ENCODE measurements at places on chromosomes 4 and X.
A peak's percentile ranks its signal among the peaks of the same experiment; 100 is the strongest.

DNA sequence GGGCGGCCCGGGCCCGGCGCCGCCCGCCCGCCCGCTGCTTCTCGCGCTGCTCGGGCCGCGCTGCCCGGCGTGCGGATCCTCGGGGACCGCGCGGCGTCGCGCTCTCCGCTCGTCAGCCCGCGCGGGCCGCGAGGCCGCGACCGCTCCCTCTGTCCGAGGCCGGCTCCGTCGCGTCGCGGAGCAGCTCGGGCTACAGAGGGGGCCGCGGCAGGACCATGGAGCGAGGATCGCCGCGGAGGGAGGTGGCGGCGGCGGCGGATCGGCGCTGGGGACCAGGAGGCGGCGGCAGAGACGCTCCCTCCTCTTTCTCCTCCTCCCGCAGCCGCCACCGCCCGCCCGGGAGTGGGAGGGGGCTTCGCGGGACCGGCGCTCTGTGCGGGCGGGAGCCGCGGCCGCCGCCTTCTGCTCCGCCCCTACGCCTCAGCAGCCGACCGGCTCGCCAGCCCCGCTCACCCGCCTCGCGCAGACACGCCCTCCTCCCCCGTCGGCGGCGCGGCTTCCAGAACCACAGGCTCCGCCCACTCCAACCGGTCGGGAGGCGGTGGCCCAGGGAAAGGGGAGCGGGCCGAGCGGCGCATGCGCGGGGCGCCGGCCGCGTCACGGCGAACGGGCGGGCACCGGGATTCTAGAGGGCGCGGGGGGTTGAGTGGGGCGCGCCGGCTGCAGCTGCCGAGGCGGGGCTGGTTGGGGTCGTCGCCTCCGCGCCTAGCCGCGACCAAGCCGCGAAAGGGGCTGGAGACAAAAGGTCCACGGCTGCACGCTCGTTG is at the start of gene CASK:
TSS of gene CASK (minus strand) at position 344 of the 767 bp plus-strand sequence. CDS start 566 bp downstream, outside the sequence.
- DNase-seq: peak; percentile 96

DNA sequence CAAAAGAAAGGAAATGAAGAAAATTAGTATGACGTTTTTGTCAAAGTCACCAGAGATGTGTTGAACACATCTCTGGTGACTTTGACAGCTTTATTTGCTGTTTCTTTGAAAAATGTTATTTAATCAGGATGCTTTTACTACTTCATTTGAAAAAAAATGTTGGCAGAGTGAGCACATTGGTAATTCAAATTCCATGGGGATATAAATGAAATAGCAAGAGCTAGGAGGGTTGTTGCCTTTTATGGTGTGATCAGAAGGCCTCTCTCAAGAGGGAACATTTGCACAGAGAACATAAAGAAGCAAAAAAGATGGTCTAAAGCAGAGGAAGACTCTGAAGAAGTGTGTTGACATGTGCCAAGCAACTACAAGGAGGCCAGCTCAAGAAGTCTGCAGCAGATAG is 46.6 kb upstream of the CXCL8 start:
- no peak for DNase-seq

GRCh38 chr4:118911238-118911703 is 22.6 kb downstream of the SYNPO2 start:
- DNase-seq: no peak

DNA sequence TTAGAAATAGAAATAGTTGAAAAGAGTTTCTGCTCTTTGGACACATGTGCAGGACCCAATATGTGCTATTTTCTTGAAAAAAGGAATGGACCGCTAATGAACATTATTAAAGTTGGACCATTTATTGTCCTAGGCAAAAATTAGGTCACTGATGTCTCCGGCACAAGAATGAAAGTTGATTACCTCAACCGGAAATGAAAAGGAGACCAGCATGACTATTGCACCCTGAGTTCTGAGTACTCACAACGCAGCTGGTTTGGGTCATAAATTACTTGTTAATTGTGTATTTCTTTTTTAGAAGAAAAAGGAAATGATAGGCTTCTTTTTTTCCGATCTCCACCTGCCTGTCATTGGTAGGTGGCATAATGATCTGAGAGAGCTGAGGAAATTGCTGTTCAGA is 232.7 kb downstream of the ARHGAP24 start:
- no peak for DNase-seq

DNA sequence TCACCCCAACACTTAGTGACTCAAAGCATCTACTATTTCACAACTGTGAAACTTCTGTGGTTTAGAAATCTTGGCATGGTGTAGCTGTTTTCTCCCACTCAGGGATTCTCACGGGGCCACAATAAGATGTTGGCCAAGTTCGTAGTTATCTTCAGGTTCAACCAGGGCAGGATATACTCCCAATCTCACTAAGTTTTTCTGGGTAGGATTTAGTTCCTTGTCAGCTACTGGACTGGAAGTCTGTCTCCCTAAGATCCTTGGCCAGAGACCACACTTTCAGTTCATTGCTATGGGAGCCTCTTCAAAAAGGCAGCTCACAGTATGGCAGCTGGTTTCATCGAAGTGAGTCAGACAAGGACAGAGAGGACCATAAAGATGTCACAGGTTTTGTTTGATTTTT is 111.7 kb upstream of the PDHA2 start:
- peak; percentile 46 for DNase-seq

GRCh38 chrX:20521222-20521621 is 254.5 kb upstream of the RPS6KA3 start:
- peak; percentile 28 for DNase-seq

DNA sequence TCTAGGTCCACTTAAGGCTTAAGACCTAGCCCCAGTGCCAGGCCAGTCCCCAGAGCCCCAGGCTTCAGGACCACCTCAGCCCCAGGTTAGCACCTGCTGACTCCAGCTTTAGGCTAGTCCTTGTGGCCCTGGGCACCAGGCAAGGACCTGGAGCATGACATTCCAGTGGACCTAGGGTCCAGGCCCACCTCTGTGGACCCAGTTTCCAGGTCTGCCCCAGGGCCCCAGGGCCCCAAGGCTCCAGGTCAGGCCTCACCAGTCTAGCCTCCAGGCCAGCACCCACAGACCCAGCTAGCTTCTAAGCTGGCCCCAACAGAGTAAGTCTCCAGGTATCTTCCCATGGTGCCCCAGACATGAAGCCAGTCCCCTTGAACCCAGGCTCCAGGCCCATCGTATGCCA is 97.5 kb downstream of the QRFPR start:
- DNase-seq: no peak

DNA sequence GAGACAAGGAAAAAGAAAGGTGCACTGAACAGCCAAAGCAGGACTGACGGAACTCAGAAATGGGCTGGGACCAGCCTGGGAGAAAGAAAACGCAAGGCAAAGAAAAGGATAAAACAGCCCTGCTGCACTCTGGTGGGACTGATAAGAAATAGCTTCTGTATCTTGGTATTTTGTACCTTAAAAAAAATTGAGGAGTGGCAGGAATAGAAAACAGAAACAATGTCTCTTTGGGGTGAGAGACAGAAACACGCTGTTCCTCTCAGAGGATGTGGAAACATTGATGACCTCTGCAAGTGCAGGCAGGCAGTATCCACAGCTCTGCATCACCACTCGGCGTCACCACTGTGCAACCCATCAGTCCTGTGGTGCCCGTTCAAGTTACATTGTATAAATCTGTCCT is 152.5 kb upstream of the SPRY1 start:
- no peak for DNase-seq

GRCh38 chr4:8316251-8316771 is 46.8 kb downstream of the HTRA3 start:
- no peak for DNase-seq

- DNase-seq: peak; percentile 34
These were observed 73.3 kb downstream of the RBM46 start for GRCh38 chr4:154854362-154854761.

DNA sequence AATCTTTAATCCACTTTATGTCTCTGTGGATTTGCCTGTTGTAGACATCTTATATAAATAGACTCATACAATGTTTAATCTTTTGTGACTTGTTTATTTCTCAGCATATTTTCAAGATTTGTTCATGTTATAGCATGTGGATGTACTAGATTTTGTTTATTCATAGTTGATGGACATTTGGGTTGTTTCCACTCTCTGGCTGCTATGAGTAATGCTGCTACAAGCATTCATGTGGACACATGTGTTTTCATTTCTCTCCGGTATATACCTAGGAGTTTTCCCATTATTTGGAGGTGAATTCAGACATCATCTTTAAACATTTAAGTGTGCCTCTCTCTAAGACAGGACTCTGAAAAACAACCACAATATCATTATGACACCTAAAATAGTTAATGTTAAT is 2.3 kb downstream of the IKBKG start:
- DNase-seq: no peak

DNA sequence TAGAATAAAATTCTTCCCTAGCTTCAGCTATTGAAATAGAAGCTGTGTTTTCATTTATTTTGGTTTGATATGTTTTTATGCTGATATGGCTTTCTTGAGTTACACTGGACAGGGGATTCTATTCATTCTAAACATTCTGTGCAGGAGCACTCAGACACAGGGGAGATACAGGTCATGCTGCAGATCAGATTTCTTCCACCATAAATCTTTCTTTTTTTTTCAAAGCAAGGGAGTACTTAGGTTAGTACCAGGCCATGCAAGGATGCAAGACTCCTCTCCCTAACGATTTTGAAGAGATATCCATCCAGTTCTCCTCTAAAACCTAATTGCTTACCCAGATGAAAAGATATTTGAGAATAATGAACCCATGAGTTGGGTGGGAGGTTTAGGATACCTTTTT is 21.4 kb downstream of the ETDC start:
- DNase-seq: no peak

DNA sequence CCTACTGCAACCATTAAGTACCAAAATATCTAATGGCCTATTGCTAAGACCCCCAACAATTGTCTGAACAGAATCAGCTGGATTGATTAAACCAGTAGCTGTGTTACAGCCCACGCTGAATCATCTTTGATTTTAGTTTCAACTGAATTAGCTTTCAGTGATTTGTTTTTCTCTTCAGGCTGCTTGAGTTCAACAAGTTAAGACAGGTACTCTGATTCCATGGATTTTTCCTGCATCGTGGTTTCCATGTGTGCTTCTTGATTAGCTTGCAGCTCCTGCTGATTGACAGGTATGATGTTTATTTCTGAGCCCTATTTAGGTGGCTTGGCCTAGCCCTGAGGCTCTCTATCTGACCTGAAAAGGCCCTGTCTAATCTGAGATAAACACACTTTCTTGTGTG is 91.3 kb downstream of the GUCY2F start:
- DNase-seq: no peak

GRCh38 chrX:154714925-154715324 is 36.0 kb downstream of the GAB3 start:
- DNase-seq: peak; percentile 69

- DNase-seq: no peak
These were observed 8.5 kb downstream of the PCDH10 start for GRCh38 chr4:133157460-133158160.

DNA sequence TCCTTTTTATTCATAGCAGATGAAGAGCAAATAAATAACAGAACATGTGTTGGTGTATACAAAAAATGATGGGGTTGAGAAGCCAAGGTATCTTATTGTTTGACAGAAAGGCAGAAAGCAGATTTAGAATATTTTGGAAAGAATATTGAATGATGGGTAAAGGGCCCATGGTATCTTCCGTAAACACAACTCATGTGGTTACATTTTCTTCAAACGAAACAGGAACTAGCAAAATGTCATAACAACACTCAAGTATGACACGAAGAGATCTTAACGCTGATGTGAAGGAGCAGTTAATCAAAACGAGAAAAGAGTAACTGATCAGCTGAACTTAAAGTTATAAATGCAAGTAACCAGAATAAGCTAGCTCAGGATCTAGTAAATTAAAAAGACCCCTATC is 195.7 kb upstream of the GK2 start:
- no peak for DNase-seq

DNA sequence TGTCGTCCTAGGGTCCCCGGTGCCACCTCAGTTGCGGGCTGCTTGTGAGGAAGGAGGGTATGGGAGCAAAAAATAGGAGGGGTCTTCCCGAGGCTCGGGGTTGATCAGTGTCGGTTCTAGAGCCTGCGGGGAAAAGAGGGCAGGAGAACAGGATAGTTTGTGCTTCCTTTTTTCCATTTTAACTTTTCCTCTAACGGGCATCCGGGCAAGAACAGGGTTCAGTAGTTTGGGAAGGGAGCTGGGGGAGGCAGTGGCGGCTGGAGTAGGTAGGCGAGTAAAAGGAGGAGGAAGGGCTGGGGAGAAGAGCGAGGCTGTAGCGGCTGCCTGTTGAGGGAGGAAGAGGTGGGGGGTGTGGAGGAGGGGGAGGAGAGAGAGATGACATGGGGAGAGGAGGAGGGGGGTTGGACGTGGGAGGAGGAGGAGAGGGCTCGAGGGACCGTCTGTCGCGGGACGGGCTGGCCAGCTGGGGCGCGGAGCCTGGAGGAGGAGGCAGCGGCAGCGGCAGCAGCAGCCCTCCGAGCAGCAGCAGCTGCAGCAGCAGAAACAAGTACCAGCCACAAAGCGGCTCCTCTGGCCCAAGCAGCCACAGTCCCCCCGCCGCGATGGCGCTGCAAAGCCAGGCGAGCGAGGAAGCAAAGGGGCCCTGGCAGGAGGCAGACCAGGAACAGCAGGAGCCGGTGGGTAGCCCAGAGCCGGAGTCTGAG is at the start of gene SLC16A2:
TSS of gene SLC16A2 (plus strand) at position 458 of the 704 bp plus-strand sequence. CDS start at position 603, 145 bp downstream.
- DNase-seq: peak; percentile 87

GRCh38 chr4:30847958-30848357 is 127.8 kb downstream of the PCDH7 start:
- DNase-seq: no peak

DNA sequence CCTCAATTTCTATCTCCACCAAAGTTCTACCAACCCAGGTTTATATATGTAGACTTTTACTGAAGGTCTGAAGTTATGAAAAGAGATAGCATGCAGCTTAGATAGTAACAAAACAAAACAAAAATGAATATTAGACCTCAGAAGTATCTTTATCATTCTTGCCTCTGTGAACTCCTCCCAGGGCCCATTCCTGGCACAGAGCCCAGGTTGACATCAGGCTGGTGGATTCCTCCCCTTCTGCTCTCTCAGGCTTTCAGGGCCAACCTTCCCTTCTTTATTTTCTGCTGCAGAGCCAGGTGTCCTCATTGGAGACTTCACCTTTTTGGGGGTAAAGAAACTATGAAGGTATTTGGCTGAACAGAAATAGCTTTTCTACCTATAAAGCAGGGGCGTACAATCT is 112.8 kb upstream of the PITX2 start:
- DNase-seq: no peak

DNA sequence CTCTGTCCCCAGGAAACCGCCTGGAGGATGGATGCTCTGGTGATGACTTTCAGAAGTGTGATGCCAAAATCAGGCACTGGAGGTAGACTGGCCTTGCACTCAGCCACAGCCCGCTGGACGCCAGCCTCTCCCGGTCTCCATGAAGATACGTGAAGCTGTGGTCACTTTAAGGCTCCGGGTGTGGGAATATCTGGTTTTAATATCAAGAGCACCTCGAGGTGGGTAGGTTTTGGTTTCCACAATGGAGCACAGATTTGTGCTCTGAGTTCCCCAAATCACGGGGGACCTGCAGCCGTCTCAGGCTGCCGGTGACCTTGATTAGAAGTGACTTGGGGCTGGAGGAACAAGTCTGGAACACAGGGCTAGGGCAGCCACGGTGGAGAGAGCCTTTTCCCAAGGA is 6.8 kb upstream of the HMX1 start:
- DNase-seq: no peak
